ENCODE measurements at places on chromosomes 2 and 18.

- no peak for DNase-seq
These were observed 21.8 kb downstream of the FZD5 start for GRCh38 chr2:207747653-207748560.

DNA sequence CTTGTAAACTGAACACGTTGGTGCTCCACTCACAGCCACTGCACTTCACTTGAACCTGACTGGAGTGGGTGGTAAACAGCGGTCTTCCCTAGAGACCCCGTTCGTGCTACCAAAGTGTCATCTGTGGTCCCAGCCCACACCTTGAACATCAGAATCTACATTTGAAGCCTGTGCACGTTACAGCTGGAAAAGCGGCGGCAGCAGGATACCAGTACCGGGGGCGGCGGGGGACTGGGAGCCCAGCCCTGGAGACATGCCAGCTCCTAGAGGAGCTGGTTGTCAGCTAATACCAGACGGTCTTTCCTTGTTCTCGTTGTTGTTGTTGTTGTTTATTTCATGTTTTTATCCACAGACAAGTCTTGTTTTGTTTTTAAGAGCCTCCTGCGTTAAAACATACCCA lies 156.7 kb downstream of the WDSUB1 start:
- no peak for DNase-seq

GRCh38 chr2:178912416-178913048 lies 105.3 kb upstream of the TTN start:
- no peak for DNase-seq

DNA sequence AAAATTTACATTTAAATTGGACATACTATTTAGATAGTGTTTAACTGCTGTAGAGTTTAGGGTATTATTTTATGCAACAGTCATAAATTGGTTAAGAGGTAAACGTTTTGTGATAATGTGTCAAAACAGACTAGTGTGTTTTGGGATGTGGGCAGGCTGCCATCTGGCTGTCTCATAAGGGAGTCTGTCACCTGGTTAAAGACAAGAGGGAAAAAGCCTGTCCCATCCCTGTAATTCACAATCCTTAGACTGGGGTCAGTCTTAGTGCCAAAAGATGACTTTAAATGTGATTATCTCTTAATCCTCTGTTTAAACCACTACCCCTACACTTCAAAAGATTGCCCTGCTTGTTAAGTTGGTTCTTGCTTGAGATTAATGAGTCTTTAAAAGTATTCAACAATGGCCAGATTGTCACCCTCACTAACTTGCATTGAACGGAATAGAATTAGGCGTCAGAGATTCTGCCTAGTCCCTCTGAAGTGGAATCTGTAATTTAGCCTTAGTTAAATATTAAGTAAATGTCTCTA lies 59.2 kb downstream of the SGPP2 start:
- no peak for DNase-seq

DNA sequence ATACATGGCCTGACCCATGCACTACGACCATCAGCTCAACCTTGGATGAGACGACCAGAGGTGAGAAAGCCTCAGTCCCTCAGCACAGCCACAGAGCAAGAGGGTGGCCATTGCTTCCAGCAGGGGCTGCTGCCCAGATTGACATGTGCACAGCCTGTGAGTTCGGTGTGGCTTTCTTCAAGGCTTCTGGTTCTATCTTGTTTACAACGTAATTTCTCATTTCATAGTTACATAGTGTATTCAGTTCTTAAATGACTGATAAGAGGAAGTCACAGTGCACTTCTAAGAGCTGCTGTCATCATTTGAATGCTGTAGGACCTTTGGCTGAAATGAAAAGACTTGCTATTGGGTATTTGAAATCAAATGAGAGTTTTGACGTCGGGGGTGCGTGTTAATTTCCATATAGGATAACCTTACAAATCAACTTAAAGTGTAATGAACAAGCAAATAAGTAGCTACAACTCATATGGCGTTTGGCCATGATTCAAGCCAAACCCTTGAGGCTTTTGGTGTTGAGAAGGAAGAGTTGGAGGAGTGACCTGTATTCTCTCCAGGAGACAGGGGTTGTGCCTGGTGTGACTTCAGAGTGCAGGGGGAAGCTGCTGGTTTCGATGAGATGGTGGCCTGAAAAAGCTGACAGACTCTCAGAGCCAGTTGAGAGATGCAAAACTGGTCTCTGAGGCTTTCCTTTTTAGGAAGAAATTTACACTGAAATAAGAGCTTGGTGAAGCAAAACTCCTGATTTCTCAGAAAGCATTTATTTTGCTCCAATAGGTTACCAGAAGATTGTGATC lies 51.0 kb downstream of the TSHZ1 start:
- no peak for DNase-seq

GRCh38 chr2:16657671-16658070 lies 8.0 kb downstream of the CYRIA start:
- no peak for DNase-seq
